ENCODE measurements at places on chromosomes 1 and 21. TPM values are rescaled to one million over a fixed set of nuclear protein-coding genes. Genes with fewer than 3 reads are reported as not detected.

The TP73 gene
- not detected for total RNA-seq

The SRRM1 gene
- total RNA-seq: 28.5 TPM

The SERINC2 gene
- 45.8 TPM for total RNA-seq

The TNNT2 gene
- 0.39 TPM for total RNA-seq

The C1QC gene
- 12.9 TPM for total RNA-seq

The AGMAT gene
- 2.6 TPM for total RNA-seq

The SYTL1 gene
- not detected for total RNA-seq

The AKNAD1 gene
- total RNA-seq: not detected

The AVPR1B gene
- total RNA-seq: not detected

The SLC6A17 gene
- 0.02 TPM for total RNA-seq

The RNU1-1 gene
- total RNA-seq: not detected

The SPRR5 gene
- not detected for total RNA-seq

The RBM11 gene
- not detected for total RNA-seq

GRCh38 chr1:193299038-193299437 is 112.6 kb upstream of the B3GALT2 start:
- DNase-seq: no peak

DNA sequence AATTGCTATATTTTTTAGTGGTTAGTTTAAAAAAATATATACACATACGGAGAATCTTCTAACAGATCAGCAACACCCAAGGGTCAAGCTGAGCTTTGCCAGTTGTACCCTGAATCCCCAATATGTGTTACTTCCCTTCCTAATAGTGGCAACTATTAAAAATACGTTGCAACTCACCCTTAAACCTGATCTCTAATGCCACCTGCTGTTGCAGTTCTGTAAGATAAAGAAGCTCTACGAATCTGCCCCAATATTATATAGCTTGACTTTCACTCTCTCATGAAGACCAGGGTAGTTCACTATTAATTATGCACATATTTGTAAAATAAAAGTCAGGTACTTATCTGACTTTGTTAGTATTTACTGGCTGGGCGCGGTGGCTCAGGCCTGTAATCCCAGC is 58.4 kb downstream of the ASH1L start:
- DNase-seq: no peak

DNA sequence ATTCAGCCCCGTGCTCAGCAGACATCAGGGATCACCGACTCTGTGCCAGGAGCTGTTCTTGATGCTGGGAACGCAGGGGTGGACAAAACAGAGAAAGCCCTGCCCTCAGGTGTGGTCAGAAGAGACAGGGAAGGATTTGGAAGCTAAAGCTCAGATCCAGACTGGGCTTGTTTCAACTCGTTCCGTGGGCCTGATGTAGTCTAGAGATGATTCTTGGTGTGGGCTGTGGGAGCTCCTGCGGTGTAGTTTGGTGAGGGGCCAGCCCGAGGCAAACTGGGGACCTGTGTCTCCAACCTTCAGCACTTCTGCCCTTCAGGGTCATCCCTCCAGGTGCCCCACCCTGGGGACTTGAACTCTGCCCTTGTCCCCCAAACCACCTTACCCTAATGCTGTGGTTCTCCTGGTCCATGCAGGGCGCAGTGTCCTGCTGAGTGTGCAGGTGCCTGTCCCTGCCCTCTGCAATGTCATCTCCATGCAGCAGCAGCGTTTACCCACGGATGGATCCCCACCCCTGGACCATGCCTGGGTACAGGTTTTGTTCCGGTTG is 17.3 kb upstream of the ABCG1 start:
- DNase-seq: no peak

- DNase-seq: no peak
These were observed 53.2 kb downstream of the FAM78B start for GRCh38 chr1:166113630-166114029.

DNA sequence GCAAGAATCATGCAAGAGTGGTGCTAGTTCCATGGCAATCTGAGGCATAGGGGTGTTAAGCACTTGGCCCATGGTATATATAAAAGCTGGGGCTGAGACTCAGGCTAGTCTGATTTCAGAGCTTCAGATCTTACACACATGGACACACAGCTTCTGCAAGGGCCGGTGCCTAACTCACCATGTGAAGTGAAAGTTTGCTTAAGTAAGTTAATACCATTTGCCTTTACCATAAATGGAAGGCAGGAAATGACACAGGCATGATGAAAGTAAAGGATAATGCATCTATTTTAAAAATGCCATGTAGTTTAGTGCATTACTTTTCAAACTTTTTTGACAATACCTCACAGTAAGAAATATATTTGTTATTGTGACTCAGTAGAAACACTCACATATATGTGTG is 122.6 kb downstream of the KCNJ6 start:
- DNase-seq: no peak

DNA sequence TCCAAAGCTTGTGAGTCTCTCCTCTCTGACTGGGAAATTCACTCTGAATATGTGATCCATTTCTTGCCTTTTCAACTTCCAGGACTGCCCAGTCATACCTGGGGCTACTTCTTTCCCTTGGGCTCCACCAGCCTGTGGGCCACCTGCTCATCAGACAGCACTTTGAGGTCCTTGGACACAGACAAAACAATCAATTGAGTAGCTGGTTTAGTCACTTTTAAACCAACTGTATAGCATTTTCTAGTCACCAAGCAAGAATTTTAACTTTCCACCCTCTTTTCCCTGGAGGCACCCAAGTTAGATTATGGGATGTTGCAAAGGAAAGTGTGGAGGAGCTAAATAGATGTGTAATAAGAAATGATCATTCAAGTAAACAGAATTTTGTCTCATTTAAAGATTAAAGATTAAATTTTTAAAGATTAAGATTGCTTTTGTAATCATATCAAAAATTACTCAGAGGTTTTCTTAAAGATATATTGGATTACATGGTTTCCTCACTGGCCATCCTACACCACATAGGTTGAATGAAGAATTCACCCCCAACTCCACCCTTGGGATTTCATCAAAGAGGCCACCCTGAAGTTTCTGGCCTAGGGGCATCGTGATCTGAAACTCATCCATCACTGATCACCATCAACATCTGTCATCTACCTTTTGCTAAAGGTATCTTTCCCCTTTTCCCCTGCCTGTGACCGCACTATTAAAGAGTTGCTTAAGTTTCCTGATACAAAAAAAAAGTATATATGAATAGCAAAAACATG is 219.2 kb upstream of the NR5A2 start:
- DNase-seq: no peak

DNA sequence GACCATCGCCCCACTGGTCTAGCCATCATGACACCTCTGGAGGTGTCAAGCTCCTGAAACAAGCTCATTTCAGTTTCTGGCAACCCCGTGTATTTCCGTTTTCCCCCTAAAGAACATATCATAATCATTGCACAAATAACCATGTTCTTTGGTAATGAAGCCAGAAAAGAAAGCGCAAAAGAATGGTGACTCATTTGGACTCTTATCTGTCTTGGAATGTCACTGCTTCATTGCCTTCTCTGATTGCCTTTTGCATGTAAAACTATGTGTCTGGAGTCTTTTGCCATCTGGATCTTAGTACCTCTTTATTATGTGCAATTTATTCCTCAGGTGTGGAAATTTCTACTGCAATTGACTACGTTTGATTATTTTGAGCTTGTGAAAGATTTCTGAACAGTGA is 110.5 kb downstream of the COLGALT2 start:
- no peak for DNase-seq

DNA sequence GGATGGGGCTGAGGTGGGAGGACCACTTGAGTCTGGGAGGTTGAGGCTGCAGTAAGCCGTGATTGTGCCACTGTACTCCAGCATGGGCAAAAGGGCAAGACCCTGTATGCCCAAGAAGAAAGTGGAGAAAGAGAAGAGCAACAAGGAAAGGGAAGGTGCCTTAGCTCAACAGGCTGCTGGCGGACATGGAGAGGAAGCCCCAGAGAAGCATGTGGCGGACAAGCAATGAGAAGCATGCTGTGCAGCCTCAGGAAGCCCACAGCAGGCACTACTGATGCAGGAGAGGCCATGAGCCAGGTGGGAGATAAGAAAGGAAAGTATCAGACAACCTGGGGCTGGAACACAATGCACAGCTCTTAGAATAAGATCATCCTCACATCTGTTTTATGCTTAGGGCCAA is 32.6 kb upstream of the GNG4 start:
- DNase-seq: no peak

DNA sequence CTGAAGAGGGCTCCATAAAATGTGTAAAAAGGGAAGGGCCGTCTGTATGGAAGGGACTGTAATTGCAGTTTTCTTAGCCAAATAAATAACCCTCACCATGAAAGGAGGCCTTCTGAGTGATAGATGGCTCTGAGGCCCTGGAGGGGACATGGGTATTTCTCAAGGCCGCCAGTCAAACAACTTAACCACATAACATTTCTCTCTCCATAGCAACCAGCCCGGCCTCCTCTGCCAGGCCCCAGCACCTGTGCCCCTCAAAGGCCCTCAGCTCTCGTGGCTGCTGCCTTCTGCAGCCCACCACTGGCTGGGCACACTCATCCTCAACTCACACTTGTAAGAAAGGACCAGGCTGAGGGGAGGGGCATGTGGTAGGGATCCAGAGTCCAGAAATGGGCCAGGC is 57.0 kb upstream of the GJB5 start:
- DNase-seq: no peak

DNA sequence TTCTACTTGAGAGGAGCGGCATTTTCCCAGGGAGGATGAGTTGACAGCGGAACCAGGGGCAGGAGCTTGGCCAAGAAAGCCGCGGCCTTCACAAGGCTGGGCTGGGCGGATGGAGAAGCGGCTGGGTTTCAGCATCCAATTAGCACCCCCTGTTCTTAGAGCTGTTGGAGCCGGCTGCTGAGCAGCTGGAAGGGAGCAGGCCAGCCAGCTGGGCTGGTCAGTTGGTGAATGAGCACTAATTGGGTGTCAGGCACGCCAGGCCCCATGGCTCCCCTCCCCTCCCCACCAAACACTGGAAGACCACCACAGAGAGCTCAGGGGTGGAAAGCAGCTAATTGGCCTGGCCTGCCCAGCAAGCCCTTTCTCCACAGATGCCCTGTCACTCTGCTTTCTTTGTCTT is 245.6 kb downstream of the RRAGC start:
- no peak for DNase-seq

GRCh38 chr1:22808186-22808675 is 97.6 kb downstream of the EPHB2 start:
- DNase-seq: no peak

GRCh38 chr1:203202431-203203245 is 16.1 kb upstream of the CHI3L1 start:
- DNase-seq: peak; percentile 70

DNA sequence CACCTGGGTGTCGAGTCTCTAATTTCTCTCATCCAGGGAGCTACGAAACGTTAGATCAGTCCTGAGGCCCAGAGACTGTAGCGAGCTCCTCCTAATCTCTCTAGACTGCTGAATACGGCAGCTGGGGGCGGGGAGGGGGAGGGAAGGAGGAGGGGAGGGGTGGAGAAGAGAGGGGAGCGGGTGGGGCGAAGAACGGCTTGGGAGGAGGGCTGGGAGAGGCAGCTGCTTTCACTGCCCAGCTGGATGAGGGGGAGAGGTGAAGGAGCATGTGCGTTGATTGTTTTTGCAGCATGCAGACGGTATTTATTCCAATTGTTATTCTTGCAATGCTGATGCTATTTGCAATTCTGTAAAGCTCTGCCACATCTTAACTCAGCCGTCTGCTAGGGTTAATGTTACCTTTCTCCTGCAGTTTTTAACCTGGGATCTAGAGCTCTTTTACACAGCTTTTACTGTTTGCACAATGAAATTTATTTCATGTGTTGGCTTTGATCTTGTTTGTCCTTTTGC is 790 bp downstream of the DNAJC6 start:
- no peak for DNase-seq

GRCh38 chr1:207398986-207399385 is 55.1 kb upstream of the CR2 start:
- no peak for DNase-seq

- DNase-seq: no peak
These were observed 34.7 kb upstream of the CASZ1 start for GRCh38 chr1:10830961-10831668.

GRCh38 chr21:32687643-32688345 is 40.0 kb downstream of the SYNJ1 start:
- no peak for DNase-seq

- no peak for DNase-seq
These were observed 41.9 kb downstream of the CEP170 start for GRCh38 chr1:243213045-243213787.

GRCh38 chr1:18557621-18558465 is 72.8 kb upstream of the PAX7 start:
- no peak for DNase-seq

- no peak for DNase-seq
These were observed 41.2 kb upstream of the ROR1 start for GRCh38 chr1:63732666-63733065.

DNA sequence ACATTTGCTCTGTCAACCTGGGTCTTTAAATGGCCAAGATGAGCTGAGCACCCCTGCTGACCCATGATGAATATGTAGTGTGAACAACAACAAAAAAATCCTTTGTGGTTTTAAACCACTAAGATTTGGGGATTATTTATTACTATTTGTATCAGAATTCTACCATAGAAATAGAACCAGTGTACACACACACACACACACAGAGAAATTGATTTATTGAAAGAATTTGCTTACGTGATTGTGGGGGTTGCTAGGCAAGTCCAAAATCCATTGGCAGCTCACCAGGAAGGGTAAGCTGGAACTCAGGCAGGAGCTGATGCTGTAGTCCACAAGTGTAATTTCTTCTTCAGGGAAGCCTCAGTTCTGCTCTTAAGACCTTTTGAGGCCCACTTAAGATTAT is 82.5 kb upstream of the MAP1LC3C start:
- no peak for DNase-seq

DNA sequence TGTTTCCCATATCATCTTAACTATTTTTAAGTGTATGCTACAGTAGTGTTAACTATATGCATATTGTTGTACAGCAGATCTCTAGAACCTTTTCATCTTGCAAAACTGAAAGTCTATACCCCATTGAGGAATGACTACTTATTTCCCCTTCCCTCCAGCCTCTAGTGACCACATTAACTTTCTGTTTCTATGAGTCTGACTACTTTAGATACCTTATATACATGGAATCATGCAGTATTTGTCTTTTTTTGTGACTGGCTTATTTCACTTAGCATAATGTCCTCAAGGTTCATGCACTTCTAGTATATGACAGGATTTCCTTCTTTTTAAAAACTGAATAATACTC is 96.5 kb upstream of the BTG3 start:
- DNase-seq: no peak

DNA sequence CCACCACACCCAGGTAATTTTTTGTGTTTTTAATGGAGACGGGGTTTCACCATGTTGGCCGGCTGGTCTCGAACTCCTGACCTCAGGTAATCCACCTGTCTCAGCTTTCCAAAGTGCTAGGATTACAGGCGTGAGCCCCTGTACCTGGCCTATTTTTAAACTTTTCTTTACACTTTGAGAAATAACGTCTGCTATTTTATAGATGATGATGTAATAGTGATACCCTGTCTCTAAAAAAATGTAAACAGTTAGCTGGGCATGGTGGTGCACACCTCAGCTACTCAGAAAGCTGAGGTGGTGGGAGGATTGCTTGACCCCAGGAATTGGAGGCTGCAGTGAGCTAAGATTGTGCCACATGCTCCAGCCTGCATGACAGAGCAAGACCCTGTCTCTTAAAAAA is 47.9 kb downstream of the RALGPS2 start:
- no peak for DNase-seq

Data from gastrocnemius medialis (tissue), 4 donors.